GM23248 (cell line): ENCODE measurements at places on chromosomes 16 and 17.

DNA sequence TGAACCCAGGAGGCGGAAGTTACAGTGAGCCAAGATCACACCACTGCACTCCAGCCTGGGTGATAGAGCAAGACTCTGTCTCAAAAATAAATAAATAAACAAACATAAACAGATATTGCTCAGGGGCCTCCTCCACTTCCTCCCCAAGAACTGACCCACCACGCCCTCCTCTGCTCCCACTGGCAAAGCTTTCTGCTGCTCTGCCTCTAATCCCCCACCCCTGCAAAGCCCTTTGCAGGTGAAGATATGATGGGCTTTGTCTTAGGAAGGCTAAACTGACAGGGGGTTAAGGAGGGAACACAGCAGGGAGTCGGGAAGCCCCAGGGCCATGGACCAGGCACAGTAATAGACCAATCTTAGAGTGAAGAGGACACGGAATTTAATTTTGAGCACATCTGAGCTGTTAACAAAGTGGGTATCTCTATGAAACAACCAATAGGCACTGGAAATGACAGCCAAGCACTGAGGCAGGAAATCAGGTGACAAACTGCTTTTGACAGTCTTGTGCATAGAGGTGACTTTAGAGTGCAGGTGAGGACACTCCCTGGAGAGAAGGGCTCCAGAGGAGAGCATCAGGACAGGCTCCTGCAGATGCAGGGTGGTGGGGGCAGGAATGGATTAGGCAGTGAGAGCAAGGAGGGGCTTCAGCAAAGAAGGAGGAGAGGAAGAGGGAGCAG lies 6.4 kb upstream of the CD300LD start:
- DNase-seq = no peak
- H3K4me3 ChIP-seq = no peak overlapping the region
- no peaks in the 10 kb centered on the region for H3K4me1 ChIP-seq
- H3K27me3 ChIP-seq = peaks cover 23% of the 10 kb centered on the region
- H3K27ac ChIP-seq = no peak overlapping the region

DNA sequence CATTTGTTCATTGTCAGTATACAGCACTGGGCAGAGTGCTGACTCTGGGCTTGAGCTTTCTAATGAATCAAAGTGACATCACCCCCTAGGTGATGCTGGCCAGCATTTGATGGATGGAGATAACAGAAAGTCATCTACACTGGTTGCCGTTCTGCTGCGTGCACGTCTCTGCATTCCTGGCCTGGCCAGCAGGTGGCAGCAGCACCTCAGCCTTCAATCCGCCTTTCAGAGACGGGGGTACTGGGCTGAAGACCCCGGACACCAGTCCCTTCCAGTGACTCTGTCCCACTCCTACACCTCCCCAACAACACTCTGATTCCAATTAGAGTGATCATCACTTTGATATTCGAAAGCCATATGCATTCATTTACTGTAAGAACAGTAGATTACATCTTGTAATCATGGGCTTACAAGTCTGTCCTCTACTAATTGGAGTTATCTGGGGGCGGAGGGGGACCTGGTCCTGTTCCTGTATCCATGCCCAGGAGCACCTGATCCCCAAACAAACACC lies 6.0 kb downstream of the CPSF4L start:
- no peak overlapping the region for H3K27ac ChIP-seq
- no peak overlapping the region for H3K4me3 ChIP-seq
- peak; percentile 62 for DNase-seq
- no peaks in the 10 kb centered on the region for H3K27me3 ChIP-seq
- no peaks in the 10 kb centered on the region for H3K36me3 ChIP-seq

- no peak for DNase-seq
- no peaks in the 10 kb centered on the region for H3K27me3 ChIP-seq
- H3K27ac ChIP-seq = no peak overlapping the region
- no peak overlapping the region for H3K4me3 ChIP-seq
Observed at GRCh38 chr16:3638916-3639644, 15.4 kb upstream of the DNASE1 start.

- no peak overlapping the region for H3K27ac ChIP-seq
- H3K4me1 ChIP-seq = no peaks in the 10 kb centered on the region
- H3K4me3 ChIP-seq = no peak overlapping the region
- no peaks in the 10 kb centered on the region for H3K27me3 ChIP-seq
- no peaks in the 10 kb centered on the region for H3K36me3 ChIP-seq
Observed at GRCh38 chr16:761625-762513, 1.3 kb downstream of the MSLN start.

GRCh38 chr17:78997231-78997741 lies 12.3 kb downstream of the CANT1 start:
- no peaks in the 10 kb centered on the region for H3K36me3 ChIP-seq
- H3K27me3 ChIP-seq = no peaks in the 10 kb centered on the region
- H3K4me1 ChIP-seq = no peaks in the 10 kb centered on the region
- no peak overlapping the region for H3K4me3 ChIP-seq

- H3K36me3 ChIP-seq = peaks cover 17% of the 10 kb centered on the region; the same call in 1 of the 2 replicates
- H3K4me3 ChIP-seq = no peak overlapping the region
- no peaks in the 10 kb centered on the region for H3K27me3 ChIP-seq
- no peak overlapping the region for H3K27ac ChIP-seq
- no peak for DNase-seq
Observed at GRCh38 chr17:43769859-43770258, 8.9 kb downstream of the DUSP3 start.
